ENCODE measurements at places on chromosomes 11 and 22.

GRCh38 chr11:45801723-45802315, 3.1 kb upstream of the SLC35C1 start:
- peak; percentile 10 for DNase-seq

- DNase-seq = no peak
These were observed 32.2 kb upstream of the LDLRAD3 start for GRCh38 chr11:35911616-35912165.

DNA sequence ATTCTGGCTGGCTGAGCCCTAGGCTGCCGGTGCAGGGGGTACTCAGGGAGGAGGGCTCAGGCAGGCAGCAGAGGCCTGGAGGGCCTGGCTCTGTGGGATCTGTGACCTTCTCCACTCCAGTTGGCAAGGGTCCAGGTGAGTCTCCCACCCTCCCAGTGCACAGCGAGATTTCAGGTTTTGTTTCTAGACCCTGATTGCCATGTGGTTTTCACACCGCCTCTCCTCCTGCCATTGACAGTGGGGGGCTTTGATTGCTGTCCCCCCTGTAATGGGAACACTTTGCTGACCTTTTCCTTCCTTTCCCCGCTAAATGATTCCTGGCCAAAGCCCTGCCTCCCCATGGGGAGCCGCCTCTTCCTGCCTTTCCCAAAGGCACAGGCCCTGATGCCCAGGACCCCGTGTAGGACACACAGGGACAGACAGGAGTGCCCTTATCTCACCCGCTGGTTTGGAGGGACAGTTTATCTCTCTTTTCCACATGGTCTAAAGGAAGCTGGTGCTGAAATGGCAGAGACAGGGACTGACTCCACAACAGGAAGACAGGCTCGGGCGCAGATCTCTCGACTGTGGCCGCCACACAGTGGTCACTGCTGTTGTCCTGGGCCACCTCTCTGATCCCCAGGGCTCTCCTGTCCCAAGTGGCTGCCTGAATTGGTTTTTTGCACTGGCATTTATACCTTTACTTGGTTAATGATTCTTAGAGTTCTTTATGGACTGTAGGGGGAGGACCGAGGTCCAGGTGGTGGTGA, 43.4 kb downstream of the BCR start:
- no peak for DNase-seq

GRCh38 chr11:57191311-57192219, 9.8 kb downstream of the LRRC55 start:
- no peak for DNase-seq

DNA sequence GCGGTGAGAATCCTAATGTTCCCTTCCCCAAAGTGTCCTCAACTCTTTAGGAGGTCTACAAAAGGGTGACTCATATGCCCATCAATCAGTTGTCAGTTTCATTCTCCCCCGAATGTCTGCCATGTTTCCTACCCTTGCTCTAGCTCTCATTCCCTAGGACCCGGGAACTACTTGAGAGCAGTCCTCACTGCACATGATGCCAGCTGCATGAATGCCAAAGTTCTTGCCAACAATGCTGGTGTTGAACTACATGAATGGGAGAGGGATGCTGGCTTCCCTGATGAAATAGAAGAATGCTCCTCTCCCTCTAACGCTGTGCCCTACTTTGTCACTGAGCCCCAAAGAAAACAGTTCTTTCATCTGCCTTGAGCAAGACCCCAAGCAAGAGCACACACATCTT, 12.5 kb upstream of the FSHB start:
- DNase-seq = no peak

Data from CD4-positive, alpha-beta T cell treated with Interleukin-15 for 4 hours (primary cell).